ENCODE measurements at places on chromosomes 1 and 21.

- DNase-seq = no peak
These were observed 150.8 kb downstream of the SLC45A1 start for GRCh38 chr1:8468751-8469150.

GRCh38 chr1:179128520-179128919, 46.6 kb downstream of the TOR3A start:
- no peak for DNase-seq

GRCh38 chr1:53982034-53982762, 35.8 kb downstream of the LDLRAD1 start:
- DNase-seq = no peak

DNA sequence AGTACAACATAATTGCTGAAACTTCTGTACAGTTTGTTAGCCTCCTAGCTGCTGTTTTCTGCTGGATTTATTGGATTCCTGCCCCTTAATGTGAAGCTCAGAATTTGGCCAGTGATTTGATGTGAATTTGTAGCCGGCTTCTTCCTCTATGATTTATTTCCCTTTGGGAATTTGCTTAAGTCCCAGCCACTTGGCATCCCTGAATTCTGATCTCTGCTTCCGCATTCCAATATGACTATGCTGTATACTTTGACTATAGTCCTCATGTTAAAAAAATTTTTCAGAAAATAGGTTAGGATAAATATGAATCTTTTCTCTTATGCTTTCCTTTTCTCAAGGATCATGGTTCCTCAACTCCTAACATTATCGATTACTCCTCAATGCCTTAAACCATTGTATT, 12.4 kb upstream of the LRIF1 start:
- DNase-seq = no peak

- no peak for DNase-seq
These were observed 829 bp upstream of the HES2 start for GRCh38 chr1:6420454-6421042.

- no peak for DNase-seq
These were observed 67.2 kb downstream of the UBIAD1 start for GRCh38 chr1:11340233-11340632.

- DNase-seq = peak; percentile 67
These were observed 259.3 kb downstream of the S1PR1 start for GRCh38 chr1:101496109-101496508.

GRCh38 chr1:206655471-206655882, 20.1 kb downstream of the DYRK3 start:
- no peak for DNase-seq

GRCh38 chr1:153544453-153545066, 1.0 kb downstream of the S100A4 start:
- DNase-seq = no peak

DNA sequence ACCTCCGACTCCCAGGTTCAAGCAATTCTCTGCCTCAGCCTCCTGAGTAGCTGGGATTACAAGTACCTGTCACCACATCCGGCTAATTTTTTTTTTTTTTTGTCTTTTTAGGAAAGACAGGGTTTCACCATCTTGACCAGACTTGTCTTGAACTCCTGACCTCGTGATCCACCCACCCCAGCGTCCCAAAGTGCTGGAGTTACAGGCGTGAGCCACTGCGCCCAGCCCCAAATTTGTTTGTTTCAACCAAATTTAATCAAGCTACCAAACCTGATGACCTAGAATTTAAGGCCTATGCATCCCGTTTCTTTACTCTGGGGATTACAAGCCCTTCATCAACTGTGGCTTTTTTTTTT, 58.3 kb upstream of the TBX15 start:
- peak; percentile 59 for DNase-seq

- DNase-seq = no peak
These were observed 222.0 kb upstream of the RAB4A start for GRCh38 chr1:229048896-229049295.

DNA sequence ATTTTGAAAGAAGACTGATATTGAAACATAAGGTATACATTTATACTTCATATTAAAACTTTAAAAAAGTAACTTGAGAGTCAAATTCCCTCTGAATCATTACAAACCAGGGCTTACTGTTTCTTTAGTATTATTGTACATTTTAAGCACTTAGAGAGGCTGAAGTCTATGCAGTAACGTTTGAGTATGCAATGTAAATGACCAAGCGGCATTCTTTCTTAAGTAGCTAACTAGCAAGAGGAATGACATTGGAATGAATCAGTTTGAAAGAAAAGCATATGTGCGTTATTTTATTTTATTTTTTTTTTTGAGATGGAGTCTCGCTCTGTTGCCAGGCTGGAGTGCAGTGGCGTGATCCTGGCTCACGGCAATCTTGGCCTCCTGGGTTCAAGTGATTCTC, 24.3 kb downstream of the WNT2B start:
- DNase-seq = no peak

- peak; percentile 72 for DNase-seq
These were observed 182.6 kb upstream of the EDN2 start for GRCh38 chr1:41666981-41667631.

DNA sequence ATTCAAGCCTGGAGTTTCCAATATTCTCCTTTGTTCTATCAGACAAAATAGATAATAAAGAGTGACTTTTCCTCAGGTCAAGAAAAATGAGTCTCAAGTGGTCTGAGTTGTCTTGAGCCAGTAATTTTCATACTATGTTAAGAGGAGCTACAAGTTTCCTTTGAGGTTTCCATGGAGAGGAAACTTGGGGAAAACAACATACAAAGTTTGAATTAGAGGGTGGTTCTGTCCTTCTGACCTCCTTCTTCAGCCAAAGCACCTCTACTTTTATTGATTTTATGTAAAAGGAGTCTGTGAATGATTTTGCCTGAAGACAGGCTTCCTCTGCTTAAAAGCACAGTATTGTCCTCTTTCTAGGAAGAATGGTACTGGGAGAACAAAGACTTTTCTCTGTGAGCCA, 497.2 kb upstream of the PKN2 start:
- DNase-seq = no peak

All from bronchial epithelial cell (primary cell).